NCI-H774 (cell line): ENCODE measurements at places on chromosomes 1 and 21.

DNA sequence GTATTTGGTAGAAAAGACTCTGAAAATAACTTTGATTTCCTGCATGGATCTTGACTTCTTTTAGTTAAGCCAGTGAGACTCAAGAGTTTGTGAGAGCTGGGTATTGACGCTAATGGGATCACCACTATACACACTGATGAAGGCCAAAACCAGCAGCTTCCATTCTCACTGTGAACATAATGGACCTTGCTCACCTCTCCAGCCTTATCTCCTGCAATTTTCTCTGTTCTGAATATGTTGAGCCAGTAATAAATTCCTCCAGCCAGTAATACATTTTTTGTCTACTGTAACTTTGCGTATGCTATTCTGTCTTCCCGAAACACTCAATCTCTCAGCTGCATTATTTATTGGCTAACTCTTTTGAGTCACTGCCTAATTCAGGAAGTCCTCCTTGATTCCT, 111.6 kb upstream of the PPP2R5A start:
- DNase-seq, result no peak

DNA sequence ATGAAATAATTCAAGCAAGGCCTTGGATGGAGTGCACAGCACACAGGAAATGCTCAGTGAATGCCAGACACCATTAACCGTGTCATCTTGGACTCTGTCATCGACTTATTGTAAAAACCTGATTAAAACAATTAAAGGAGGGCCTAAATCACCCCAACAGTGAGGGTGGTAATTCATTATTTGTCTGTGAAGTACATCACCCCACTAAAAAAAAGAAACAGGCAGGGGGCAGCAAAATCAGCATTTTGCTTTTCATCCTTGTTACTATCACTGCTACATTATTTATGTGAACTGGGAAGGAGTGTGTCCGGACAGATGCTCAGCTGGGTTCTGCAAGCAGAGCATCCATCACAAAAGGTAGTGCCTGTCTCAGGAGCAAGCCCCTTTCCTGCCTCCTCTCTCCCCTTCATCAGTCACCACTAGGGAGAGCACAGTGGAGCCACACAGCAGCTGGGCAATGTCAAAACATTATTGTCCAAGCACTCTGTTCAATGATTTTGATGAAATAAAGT, 98.5 kb downstream of the RERE start:
- no peak for DNase-seq

DNA sequence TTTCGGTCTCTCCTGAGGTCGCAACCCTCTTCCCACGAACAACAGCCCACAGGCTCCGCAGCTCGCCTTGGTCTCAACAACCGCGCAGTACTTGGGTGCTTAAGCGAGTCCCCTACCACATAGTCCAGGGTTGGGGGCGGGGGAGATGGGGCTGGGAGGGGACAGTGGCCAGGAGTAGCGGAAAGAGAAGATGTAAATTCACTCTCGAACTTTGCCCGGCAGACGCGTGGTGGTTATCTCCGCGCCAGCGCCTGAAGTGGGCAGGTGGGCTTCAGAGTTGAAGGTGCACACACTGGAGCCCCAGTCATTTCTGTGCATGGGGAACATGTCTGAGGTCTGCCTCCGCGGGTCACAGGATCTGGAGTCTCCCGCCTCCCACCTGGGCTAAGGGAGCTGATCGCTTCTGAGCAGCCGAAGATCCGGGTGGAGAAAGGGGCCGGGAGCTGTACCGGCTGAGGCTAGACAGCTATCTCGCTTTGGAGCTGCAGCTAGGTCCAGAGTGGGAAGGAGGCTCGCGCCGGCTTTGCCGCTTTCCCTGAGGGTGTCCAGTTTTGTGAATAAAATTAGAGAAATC, 4.3 kb upstream of the FOXD2 start:
- DNase-seq, result no peak

DNA sequence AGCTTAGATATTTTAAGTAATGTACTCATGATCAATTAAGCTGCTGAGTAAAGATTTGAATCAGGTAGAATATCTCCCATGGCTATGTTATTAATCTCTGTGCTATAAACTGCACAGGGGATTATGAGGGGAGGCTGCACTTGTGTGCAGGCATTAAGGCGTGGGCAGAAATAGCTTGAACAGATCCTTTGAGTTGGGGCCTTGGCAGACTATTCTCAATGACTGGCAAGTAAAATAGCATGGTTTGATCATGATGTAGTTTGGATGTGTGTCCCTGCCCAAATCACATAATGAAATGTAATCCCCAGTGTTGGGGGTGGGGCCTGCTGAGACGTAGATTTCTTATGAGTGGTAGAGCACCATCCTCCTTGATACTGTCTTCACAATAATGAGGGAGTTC, 220.3 kb downstream of the PLPP3 start:
- no peak for DNase-seq
